Foreskin keratinocyte (primary cell): ENCODE measurements at places on chromosomes 2 and 18.

DNA sequence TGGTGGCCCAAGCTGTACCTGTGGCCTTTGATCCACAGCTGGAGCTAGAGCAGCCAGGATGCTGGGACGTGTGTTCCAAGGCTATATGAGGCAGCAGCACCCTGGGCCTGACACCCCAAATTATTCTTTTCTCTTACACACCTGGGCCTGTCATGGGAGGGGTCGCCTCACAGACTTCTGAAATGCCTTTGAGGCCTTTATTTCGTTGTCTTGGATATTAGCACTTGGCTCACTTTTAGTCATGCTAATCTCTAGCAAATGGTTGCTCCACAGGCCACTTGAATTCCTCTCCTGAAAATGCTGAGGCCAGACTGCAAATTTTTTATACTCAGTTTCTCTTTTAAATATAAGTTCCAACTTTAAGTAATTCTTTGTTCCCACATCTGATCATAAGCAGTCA lies 22.0 kb upstream of the IL1R2 start:
- DNase-seq: no peak

GRCh38 chr2:168780669-168781071 lies 21.8 kb upstream of the NOSTRIN start:
- no peak for DNase-seq

DNA sequence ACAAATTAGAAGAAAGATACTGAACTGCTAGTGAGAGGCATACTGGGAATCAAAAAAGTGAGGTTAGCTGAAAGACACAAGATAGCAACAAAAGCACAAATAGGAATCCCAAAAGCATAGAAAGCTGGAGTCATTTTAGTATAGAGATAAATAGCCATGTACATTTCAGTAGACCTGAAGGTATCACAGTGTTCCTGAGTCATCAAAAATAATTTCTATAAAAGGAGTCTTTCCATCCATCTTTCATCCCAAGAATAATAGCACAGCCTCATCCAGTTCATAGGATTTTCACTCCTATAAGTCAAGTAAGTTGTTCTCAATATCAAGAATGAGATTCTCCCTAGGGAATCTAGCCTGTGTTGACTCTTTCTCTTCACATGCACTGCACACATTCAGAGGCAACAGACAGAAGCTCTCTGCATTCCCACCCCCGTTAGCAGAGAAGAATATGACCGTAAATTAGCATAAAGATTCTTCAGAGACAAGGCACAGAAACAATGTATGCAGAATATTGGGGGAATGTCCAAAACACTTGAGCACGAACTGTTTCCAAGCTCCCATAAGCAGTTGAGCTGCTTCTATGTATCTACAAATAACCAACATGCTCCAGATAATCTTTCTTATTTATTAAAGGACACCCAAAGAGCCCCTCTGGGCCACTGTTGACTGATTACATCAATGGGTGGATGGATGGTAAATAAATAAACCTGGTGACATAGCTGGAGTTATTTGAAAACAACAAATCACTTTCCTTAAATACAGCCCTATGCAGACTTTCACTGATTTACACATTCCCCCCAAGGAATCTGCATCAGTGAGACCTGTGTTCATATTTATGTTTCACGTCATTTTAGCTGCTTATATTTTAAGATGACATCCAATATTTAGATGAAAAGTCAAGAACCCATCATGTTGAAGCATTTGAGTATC lies 174.5 kb upstream of the PKDCC start:
- no peak for DNase-seq

DNA sequence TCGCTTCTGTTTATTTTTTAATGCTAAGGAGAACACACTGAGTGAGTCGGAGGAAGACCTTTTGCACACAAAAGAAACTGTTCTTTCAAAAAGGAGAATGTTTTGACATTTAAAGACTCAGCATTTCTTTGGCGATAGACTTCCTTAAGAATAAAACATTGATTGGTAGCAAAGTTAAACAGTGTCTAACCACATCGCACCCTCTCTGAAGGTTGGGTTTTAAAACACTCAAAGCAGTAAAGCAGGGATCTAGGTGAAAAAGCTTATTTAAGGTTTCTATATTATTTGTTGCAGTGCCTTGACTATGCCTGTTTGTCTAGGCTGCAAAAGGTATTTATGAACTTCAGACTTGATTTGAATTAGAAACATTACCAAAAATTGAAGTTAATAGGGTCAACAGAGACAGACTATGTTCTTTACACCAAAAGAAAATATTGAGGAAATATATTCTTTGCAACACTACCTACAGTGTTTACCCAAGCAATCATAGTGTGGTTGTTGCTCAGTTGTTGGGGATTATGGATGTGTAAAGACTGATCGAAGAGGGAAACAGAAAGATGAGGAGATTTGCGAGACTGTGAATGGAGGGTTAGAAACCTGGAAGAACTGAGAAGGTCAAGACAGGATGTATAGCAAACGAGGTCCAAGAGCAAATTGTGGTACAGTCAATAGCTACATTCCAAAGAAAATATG lies 297.8 kb upstream of the SLC39A10 start:
- no peak for DNase-seq

GRCh38 chr18:10926621-10927161 lies 222.7 kb downstream of the PIEZO2 start:
- no peak for DNase-seq

GRCh38 chr2:201322772-201323171 lies 34.4 kb downstream of the FLACC1 start:
- no peak for DNase-seq

DNA sequence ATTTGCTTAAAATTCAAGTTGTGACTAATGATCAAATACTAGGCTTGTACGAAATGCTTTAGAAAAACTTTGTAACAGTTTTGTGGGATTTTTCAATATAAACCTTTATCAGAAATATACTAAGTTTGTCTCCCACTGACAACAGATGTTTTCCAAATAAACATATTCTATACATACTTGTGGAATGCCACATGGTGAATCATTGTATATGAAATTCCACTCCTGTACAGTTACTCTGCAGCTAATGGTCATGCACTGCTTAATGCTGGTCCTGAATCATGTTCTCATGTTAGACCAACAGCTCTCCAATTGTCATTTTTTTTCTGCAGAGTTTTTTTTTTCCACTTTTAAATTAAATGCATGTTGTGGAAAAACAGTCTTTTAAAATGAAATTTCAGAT lies 90.1 kb downstream of the DPP4 start:
- DNase-seq: peak; percentile 67

DNA sequence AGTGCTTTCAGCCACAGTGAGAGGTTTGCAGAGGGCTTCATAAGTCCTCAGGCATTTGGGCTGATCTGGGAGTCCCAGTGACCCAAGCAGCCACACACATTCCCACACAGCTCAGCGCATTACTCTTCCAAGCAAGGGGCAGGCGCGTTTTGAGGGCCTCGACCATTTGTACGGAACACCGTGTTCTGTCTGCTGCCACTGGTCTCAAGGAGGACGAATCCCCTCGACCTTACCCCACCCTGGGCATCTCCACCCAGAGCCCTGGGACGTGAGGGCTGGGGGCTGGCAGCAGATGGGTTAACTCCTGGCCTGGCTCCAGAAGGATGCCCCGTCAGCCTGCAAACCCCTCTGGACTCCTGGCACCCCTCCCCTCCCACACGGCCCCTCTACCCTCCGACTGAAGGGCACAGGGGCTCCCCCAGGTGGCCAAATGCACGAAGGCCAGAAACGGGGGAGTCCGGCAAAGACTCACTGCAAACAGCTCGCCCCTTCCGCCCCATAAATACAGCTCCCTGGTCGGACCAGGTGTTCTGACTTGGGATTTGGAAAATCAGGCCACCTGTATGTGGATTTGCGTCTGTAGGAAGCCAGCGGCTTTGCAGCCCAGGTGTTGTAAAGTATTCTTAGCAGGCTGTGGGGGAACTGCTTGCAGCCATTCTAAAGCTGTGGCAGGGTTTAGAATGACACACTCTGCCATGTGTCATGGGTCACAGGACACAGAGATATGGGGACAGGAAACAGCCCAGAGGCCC lies 33.6 kb upstream of the PTMA start:
- peak; percentile 35 for DNase-seq
